ENCODE measurements at places on chromosomes 6 and 20.
A peak's percentile ranks its signal among the peaks of the same experiment; 100 is the strongest.

DNA sequence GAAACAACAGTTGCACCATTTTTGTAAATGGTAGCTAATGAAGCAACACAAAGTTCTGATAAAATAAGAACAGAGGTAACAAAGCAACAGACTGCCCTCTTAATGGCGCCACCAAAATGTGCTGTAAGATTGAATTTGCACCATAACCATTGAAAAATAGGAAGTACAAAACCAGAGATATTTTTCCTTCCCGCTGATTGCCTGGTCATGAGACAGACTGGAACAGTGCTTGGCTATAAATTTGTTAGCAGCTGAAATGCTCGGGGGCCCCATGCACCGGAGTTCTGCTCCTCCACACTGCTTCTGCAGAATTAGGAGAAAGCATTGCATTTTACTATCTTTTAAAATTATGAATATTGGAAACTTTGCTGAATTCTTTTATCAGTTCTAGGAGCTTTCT, 164.4 kb upstream of the QKI start:
- no peak for DNase-seq

- no peak for DNase-seq
Observed at GRCh38 chr6:112013051-112013450, 40.9 kb upstream of the CCN6 start.

- DNase-seq: no peak
Observed at GRCh38 chr6:47496935-47497579, 19.5 kb downstream of the CD2AP start.

- DNase-seq: no peak
Observed at GRCh38 chr20:10463622-10464021, 28.5 kb downstream of the SLX4IP start.

- peak; percentile 35 for DNase-seq
Observed at GRCh38 chr6:37170273-37171200, 585 bp downstream of the PIM1 start.

DNA sequence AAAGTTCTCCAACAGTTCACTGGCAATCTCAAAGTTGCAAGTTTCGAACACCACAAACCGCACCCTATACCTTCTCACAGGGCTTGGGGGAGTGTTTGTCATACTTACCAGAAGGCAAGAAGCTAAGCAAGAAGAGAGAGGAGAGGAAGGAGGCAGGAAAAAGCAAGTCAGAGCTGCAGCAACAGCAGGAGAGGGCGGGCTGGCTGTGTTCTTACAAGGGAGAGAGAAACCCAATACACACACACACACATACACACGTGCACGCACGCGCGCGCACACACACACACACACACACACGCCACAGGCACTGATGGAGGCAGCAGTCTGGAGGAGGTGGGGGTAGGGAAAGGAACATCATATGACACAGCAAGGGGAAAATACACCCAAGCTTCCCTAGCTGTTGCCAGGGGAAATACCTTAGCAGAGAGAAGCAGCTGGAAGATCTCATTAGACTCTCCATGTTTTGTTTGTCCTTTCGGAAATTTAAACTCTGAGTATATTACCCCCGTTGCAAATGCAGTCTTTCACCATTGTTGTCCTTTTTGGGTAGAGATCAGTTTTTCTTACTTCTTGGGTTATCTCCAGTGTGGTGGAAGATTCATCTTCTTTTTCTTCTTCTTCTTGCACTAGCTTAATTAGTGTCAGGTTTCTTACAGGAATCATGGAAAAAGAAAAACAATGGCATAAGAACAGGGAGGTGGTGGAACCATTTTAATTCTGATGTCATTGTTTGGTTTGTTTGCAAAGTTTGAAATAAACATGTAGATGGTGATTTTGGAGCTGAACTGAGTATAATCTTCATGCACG, at the start of gene TXLNB:
TSS of gene TXLNB (minus strand) at position 186 of the 807 bp plus-strand sequence. CDS start 3,099 bp downstream, outside the sequence.
- peak; percentile 61 for DNase-seq

GRCh38 chr6:105934708-105935107, 151.4 kb upstream of the PRDM1 start:
- no peak for DNase-seq

DNA sequence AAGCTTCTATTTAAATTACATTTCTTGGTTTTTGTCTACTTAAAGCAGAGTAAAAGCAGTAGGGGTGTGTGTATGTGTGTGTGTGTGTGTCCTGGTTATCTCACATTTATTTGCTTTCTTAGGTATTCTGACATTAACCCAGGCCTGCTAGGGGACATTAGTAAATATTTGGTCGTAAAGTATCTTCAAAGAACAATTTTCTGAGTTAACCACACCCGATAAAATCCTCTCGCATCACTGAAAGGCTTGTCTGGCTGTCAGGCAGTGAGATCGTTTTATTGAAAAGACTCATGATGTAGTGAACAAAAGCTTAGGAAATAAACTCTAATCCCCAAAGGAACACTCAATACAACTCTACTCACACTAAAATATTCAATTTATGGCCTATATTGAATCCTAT, 77.9 kb downstream of the ZNF217 start:
- no peak for DNase-seq

DNA sequence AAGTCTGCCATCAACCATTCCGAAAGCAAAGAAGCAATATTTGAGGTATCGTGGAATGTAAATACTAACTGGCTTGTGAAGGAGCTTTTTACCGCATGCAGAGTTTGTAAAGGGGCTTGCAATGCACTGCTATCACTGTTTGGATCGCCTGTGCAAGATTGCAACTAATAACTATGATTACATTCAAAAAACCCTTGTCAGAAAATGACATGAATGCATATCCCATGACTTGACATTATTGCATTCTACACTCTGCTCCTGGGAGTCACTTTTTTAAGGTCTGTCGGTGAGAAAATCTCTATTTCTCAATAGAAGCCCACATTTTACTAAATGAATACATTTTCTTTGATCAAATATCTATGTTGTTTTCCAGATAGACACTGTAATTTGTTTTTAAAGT, 335.4 kb upstream of the SPTLC3 start:
- no peak for DNase-seq
